Fibroblast of villous mesenchyme (primary cell): ENCODE measurements at places on chromosomes 13 and 19. TPM values are rescaled to one million over a fixed set of nuclear protein-coding genes. Genes with fewer than 3 reads are reported as not detected.

GRCh38 chr13:26053418-26053980 is 1.7 kb upstream of the SHISA2 start:
- no peak for DNase-seq

DNA sequence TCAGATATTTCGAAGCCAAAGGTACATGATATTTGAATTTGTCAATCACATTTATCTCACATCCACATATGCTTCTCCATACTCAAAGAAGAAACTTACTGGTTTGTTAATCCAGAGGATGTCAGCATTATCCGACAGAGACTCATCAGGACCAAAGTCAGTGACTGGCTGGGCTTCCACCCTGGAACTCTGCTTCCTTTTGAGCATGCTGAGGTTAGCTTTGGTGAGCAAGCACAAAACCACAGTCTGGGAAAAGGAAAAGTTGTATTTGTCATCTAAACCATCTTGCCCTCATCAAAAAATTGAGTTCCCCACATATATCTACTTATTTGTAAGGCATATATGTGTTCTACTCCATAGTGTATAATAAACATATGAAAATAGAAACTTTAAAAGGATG is 17.4 kb downstream of the NALCN start:
- DNase-seq, result no peak

DNA sequence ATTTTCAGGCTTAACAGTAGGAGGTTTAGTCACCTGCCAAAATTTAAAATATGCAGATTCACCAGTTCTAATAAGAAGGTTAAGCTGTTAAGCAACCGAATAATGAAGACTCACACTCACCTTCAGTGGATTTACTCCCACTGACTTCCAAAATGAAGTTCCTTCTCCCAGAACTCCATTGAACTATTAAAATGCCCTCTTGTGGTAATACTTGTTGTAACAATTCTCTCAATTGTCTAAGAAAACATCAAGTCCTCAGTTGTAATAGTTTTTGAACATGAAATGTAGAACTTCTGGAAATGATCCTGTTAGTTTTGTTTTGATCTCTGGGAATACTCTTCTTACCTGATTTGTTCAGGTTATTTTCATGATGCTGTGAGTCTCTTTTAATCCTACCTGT is 522.0 kb upstream of the ATXN8OS start:
- no peak for DNase-seq

- no peak for DNase-seq
Measured at GRCh38 chr13:20285530-20285929, 53.4 kb upstream of the GJB6 start.

- no peak for DNase-seq
Measured at GRCh38 chr13:89627996-89628395, 1719.5 kb upstream of the MIR17HG start.

GRCh38 chr13:35876601-35877000 is 254.6 kb downstream of the DCLK1 start:
- DNase-seq, result no peak

- no peak for DNase-seq
Measured at GRCh38 chr13:106738186-106738678, 170.3 kb upstream of the ARGLU1 start.

- no peak for DNase-seq
Measured at GRCh38 chr13:84237143-84237542, 354.9 kb upstream of the SLITRK1 start.

DNA sequence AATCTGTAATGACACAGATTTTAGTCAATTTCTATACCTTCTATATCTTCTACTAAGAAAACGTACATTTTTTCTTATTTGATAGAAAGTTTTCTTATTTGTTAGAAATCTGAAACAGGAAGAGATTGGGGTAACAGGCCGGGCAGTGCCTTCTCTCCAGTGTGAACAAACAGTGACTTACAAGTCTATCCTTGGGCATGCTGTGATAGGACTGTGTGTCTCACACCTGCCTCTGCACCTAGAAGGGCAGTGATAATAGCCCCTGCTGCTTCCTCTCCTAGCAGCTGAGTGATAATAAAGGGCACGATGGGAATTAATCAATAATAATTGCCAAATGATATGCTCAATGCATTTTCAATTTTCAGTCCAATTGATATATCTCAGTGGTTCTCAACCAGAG is 1.4 kb downstream of the TMEM272 start:
- DNase-seq, result no peak

DNA sequence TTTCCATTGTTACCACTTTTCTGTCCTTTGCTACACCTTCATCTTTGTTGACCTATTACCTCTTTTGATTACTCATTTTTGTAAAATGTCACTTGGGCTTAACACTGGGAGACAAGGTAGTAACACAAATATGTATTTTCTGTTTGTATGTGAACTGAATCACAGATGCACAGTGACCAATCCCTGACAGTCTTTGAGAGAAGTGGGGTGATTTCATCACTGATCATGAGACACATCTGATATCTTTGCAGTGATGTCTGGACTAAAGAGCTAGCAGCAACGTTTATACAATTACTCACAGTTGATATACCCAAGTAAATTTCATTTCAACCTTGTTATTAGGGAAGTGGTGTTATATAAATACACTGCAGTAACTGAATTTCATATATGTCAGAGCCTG is 1397.4 kb upstream of the SPRY2 start:
- DNase-seq, result no peak

DNA sequence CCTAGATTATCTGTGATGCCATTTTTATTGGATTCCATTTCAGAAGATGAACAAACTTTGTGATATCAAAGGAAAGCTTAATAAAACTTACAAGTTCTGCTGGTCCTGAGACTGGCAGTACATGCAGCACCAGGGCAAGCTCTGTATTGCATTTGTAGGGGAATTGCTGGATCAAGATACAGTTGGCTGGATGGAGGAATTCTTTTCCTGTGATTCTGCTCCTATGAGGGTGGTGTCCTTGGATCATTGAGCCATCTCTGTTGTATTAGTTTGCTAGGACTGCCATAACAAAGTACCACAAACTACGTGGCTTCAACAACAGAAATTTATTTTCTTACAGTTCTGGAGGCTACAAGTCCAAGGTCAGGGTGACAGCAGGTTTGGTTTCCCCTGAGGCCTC is 33.9 kb upstream of the CSNK1A1L start:
- no peak for DNase-seq

DNA sequence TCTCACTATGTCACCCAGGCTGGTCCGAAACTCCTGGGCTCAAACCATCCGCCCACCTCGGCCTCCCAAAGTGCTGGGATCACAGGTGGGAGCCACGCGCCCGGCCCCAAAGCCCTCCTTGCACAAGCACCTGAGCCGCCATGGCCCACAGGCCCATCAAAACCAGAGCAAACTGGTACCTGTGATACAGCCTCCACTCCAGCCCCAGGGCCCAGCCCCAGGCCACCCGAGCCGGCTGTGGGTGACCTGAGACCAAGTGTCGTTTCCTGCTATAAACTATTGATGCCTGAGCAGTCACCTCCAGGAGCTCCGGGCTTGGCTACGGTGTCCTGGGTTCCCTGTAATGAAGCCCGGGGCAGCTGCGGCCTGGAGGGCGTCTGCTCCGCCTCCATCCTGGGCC is 9.7 kb upstream of the PTBP1 start:
- no peak for DNase-seq

DNA sequence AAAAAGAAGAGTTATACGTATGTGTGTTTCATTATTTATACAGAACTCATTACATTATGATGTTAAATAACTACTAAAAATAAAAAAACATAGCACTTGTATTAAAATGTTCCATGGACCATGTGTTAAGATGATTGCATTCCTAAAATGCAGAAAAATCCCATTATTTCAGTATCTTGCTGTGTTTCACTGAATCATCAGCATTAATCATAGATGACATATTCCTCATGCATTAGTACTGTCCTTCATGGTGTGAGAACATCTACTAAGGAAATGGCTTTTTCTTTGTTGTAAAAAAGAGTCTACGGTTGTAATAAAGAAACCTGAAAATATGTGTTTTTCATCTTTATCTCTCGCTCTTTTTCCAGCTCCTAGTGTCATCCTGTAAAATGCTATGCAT is 416.5 kb downstream of the FGF14 start:
- DNase-seq, result no peak

GRCh38 chr19:40605216-40605971 is 4.2 kb downstream of the LTBP4 start:
- DNase-seq, result peak; percentile 71

DNA sequence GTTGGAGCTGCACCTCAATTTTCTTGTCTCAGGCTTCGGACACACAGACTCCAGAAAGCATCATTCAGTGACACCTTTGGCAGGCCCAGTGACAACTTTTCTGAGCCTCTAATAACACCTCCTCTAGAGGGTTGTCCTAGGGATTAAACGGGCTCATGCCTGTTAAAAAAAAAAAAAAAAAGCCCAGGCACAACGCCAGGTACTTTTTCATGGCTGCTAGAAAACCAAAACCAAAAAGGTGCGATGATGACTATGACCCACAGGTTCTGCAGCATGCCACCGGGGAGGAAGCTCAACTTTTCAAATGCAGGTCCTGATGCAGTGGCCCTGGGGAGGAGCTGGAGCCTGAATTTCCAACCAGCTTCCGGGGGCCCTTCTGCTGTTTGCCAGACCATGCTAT is 184.2 kb downstream of the ABCC4 start:
- no peak for DNase-seq

DNA sequence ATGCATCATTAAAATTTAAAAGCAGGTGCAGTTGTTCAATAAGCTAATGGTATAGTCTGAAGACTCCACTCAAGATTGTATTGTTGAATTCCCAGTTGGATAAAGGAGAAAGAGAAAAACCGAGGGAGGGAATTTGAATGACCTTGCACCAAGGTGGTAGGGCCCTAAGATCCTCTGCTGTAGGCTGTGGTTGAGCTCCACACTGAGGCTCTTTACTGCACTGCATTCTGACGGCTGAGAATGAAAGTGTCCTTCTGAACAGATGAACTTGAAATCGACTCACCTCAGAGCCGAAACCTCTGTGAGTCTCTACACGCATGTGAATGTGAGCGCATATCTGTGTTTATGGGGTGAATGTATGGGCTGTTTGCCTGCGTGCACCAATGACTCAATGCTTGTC is 388.9 kb upstream of the DACH1 start:
- peak; percentile 8 for DNase-seq

DNA sequence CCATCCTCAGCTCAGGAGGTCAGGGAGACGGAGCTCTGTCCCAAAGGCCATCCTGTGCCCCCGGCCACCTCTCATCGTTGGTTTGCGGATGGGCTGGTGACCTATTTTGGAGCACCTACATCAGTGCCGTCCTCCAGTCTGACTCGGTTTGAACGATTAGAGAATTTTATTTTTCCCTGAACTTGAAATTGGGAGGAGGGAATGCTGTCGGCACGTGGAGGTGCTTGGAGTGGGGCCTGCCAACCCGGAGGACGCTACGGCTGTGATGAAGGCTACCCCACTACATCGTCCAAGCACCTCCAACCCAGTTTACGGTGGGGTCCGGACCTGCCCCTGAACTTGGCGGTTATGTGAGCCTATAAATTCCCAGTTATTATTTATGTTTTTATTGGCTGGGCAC is 3.0 kb upstream of the ZNF554 start:
- DNase-seq, result no peak

DNA sequence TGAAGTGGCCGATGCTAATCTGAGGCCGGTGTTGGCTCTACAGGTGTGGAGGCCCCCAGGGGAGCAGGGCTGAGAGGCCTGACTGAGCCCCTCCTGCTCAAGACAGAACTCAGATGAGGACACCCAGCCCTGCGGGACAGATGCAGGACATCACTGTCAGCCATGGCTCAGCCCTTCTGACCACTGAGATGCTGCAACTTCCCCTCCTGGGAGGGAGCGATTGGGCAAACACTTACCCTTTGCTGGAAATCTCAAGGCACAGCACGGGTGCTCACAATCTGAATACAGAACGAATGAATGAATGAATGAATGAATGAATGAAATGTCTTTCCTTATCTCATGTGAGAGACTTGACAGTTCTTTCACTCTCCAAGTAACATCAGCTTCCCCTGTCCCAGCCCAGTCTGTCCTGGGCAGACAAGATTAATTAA is 3.5 kb upstream of the SIGLEC7 start:
- peak; percentile 71 for DNase-seq

DNA sequence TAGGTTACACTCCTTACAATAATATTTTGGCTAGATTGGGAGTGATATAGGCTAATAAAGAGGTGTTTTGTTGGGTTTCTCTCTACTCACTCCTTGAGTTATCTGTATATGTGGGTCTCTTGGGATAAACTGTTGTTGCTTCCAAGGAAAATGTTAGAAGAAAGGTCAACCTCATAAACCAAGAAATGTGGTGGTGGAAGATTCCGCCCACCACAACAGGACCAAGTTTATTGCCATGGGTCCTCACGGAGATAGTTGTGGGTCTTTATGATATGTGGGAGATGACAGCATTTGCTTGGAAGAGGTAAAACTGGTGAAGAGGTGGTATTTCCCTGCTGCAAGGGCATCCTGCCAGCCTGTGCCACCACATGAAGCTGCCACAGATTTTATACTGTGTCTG is 259.6 kb downstream of the DCLK1 start:
- no peak for DNase-seq

GRCh38 chr19:42412227-42412626 is 15.0 kb downstream of the LIPE start:
- DNase-seq, result no peak

DNA sequence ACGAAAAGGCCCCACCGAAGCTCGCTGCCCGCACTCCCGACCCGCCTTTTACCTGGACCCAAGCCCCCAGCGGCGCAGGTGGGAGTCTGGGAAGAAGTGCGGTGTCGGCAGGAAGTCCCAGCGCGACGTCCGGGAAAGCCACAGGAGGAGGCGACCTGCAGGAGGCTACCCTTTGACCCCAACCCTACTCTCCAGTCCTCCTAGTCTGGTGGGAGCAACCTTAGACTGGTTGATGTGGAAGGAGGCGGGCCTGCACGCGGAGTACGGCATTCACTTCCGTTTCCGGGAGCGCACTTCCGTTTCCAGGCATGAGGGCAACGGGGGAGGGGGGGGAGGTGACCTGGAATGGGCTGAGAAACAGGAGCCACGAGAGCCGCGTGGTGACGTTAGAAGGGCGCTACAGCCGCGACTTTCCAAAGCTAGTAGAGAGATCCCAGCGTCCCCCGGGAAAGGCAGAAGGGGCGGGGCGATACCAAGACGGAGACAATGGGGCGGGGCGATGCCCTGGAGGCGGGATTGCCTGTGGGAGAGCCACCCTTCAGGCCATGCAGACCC is 28.5 kb downstream of the ZNF266 start:
- DNase-seq, result peak; percentile 88

The TMEM86B gene
- 1.6 and 1.7 TPM in 2 replicates for total RNA-seq

The PPFIA3 gene
- total RNA-seq, result 1.6 and 2.2 TPM in 2 replicates

The DPF1 gene
- 1.7 and 3.5 TPM in 2 replicates for total RNA-seq

The NALCN gene
- total RNA-seq, result 1.7 and 6.4 TPM in 2 replicates

The B3GNT8 gene
- 0.86 and 1.6 TPM in 2 replicates for total RNA-seq

The CLDN10 gene
- not detected in 2 replicates for total RNA-seq

The DACH1 gene
- total RNA-seq, result 0.43 and 1.6 TPM in 2 replicates

The TSSK6 gene
- total RNA-seq, result 1.3 and 2.3 TPM in 2 replicates

The MEF2B gene
- 0.32 TPM in 1 of 2 replicates, not detected in the other for total RNA-seq

The OVOL3 gene
- total RNA-seq, result not detected in 2 replicates

The CATSPERD gene
- not detected in 2 replicates for total RNA-seq

The BRME1 gene
- 0.32 and 0.43 TPM in 2 replicates for total RNA-seq

The KLHL1 gene
- not detected in 2 replicates for total RNA-seq

The TMEM238 gene
- total RNA-seq, result not detected in 2 replicates

The FAM174C gene
- total RNA-seq, result 17.3 and 21.9 TPM in 2 replicates

The ATP8B3 gene
- 0.86 and 1.6 TPM in 2 replicates for total RNA-seq

The KLK2 gene
- total RNA-seq, result not detected in 2 replicates

The TEX29 gene
- 0.64 TPM in 1 of 2 replicates, not detected in the other for total RNA-seq
